Hindlimb muscle (tissue), 1 donor: ENCODE measurements at places on chromosomes 1 and 21. TPM values are rescaled to one million over a fixed set of nuclear protein-coding genes. Genes with fewer than 3 reads are reported as not detected.

DNA sequence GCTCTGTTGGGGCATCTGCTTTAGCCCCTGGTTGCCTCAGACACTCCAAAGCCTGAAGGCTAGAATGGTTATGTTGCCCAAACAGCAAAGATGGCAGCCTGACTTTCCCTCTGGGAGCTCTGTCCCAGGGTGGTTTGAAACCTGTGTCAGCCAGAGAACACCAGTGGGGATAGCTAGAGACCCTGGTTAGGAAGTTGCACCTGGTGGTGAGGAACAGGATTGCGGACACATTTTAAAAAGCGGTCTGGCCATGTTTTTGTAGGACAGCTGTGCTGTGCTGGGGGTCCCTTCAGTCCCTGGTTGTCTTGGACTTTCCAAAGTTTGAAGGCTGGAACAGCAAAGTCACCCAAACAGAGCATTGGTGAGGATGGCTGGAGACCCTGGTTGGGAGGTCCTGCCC, 87.8 kb downstream of the DNM3 start:
- no peak for DNase-seq

- peak; percentile 42 for DNase-seq
Observed at GRCh38 chr21:36425286-36425685, 40.1 kb downstream of the CHAF1B start.

GRCh38 chr1:208433086-208433485, 188.9 kb upstream of the PLXNA2 start:
- no peak for DNase-seq

DNA sequence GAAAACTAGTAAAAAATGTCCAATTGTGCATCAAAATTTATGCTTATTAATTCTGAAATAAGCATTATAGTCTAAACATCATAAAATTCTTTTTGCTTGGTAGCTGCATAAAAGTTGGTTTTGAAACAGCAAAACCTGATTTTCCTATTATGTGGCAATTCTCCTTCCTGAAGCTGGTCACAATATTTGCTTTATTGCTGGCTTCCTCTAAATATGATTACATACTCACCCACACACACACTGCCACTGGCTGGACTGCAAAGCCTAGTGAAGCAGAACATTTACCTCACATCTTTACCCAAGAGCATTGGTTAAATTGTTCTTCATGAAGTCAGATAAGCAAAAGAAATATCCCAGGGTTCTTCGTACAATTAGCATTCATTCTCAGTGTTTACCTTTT, 103.0 kb downstream of the NR5A2 start:
- DNase-seq, result no peak

- DNase-seq, result no peak
Observed at GRCh38 chr1:77506771-77507170, 175.7 kb downstream of the ZZZ3 start.

DNA sequence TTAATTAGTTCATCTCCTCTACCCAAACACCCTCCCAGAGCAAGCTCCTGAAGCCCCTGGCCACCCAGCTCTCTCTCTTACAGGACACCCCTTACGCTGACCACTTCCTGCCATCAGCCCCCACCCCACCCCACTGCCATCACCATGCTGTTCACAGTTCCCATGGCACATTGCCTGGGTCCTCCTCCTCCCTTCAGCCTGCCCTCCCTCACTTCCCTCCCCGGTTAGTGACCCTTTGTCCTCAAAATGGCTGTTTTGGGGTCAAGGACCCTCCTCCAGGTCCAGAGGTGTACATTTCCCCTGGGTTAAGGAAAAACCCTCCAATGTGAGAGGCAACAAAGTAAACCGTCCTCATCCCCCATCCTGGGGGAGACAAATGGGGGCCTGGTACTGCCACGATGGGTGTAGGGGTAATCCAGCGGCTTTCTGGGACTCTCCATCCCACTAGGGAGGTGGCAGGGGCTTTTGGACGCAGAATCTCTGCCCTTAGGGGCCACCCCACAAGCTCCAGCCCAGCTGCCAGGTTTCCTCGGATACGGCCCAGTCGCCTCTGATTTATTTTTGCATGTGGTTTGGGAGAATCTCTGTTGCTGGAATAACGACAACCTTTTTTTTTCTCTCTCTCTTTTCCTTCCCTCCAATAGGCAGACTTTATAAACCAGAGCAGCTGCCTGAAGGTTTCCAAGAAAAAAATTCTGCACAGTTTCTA, 8.5 kb downstream of the CAMK2N1 start:
- DNase-seq, result no peak

Gene FOXO6
- 15.0 TPM for polyA plus RNA-seq

Gene OXCT2
- 0.37 TPM for polyA plus RNA-seq

Gene LCE1C
- polyA plus RNA-seq, result not detected

Gene SPATA21
- 0.30 TPM for polyA plus RNA-seq

GRCh38 chr1:9652379-9653209, 1.1 kb downstream of the PIK3CD start:
- DNase-seq, result no peak

GRCh38 chr1:183185941-183186490, at the start of gene LAMC2:
Gene LAMC2 (plus strand): TSS chr1:183186264. CDS start chr1:183186353, 89 bp downstream.
- DNase-seq, result no peak

GRCh38 chr1:116382321-116382720, 9.3 kb downstream of the ATP1A1 start:
- DNase-seq, result no peak

DNA sequence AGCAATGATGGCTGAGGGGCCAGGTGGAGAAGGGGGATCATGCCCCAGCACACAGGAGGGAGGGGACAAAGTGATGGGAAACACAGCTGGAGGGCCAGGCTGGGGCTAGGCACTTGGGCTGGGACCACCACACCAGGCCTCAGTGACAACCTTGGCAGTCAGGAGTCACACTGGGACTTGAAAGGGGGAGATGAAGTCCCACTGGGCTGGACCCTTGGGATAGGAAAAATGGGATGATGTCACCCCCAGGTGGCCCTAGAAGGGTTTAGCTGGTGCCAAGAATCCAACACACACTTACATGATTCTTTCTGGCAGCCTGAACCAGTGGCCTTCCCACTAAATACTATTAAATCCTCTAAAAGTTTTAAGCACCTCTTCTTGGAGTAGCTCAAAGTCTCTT, 17.1 kb downstream of the ZBTB17 start:
- DNase-seq, result no peak

GRCh38 chr1:215584389-215584788, 17.3 kb downstream of the KCTD3 start:
- DNase-seq, result no peak

- DNase-seq, result no peak
Observed at GRCh38 chr1:45827256-45827655, 23.8 kb downstream of the MAST2 start.

DNA sequence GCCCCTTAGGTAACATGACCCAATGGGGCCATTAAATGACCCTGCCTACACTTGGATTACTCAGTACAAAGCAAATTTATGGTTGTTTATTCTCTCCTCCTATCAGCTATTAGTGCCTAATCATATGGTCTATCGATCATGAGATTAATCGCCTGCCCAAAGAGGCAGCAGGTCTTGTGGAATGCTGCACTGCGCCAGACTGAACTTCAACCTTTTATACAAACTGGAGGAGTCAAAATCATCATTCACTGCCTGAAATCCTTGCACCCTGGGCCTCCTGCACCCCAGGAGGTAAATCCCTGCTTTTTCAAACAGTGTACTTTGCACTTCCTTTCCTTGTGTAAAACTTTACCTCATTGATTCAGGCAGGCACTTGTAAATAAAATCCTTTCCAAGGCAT, 69.7 kb downstream of the NFIA start:
- no peak for DNase-seq

DNA sequence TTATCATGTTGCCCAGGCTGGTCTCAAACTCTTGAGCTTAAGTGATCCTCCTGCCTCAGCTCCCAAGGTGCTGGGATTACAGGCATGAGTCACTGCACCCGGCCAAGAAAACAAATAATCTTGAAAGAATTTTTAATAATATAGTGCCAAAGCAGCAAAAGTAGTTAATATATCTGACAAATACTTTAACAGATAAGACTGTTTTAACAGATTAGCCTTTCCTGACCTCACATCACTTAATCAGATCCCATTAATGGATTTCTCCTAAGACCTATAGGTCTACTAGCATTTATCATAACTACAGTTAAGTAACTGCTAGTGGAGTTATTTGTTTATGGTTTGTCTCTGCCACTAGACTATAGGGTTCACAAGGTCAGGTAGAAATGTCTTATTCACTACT, 61.1 kb upstream of the HP1BP3 start:
- DNase-seq, result no peak

DNA sequence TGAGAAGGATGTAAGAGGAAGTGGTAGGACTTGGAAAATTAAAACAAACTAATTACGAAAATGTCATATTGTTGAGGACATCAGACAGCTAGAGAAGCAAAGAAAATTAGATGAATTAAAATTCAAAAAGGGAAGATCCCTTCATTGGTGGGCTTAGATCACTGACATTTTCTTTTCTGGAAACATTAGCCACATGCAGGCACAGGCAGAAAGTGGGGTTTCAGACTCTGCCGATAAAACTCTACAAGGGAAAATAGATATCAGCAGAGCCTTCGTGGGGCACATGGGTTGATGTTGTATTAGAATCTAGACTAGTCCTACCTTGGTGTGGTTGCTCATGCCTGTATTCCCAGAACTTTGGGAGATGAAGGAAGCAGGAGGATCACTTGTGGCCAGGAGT, 12.4 kb upstream of the RGS1 start:
- DNase-seq, result no peak

GRCh38 chr1:45493116-45493697, 2.2 kb upstream of the TESK2 start:
- peak; percentile 46 for DNase-seq

Gene S100B
- 10.1 TPM for polyA plus RNA-seq

Gene C1QC
- polyA plus RNA-seq, result 50.3 TPM

- DNase-seq, result no peak
Observed at GRCh38 chr1:226666692-226667091, 72.4 kb downstream of the ITPKB start.

DNA sequence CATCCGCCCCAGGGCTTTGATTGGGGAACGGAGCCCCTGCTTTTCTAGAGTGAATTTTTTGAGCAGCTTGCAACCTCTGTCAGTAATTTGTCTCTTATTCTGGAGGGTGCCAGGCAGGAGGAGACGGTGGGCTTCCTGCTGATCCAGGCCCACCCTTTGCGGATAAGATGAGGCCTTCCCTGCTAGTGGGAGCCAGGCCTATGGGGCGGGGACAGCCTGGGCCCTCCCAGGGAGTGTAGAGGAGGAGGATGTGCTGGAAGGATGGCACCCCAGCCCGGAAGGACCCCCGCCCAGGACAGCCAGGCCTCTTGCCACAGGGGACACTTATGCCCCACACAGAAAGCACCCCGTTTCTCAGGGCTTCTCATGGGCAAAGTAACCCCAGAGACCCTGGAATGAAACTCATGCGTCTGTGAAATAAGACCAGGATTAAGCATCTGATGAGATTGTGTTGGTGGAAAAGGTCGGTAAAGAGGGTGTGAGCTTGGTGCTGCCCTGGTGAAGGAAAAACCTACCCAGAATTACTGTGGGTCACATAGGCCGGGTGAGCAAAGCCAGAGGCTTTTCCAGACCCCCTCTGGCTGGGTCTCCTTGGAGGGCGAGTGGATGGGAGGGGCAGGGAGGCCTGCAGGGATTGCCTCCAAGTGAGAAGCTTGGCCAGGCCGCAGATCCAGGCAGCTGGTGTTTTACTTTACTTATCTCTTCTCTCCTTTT, 118.7 kb downstream of the SIK1 start:
- no peak for DNase-seq

DNA sequence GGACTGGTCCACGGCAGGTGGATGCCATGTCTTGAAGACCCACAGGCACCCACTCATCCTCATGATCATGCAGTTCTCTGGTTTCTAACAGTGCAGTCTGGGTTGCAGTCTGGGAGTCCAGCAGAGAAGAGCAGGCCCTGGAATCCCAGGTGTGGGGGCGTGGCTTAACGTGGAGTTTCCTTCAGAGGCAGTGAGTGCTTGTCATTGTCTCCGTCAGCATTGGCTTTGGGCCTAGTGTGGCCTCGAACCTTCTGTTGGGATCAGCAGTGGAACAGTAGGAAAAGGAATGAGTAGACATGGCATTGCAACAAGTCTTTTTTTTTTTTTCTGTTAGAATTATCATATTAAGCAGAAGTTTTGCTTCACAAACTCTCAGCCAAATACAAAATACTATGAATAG, 12.8 kb downstream of the LGALS8 start:
- no peak for DNase-seq

- no peak for DNase-seq
Observed at GRCh38 chr1:145804235-145805045, 19.5 kb downstream of the RNF115 start.

- DNase-seq, result no peak
Observed at GRCh38 chr1:51498924-51499323, 20.1 kb downstream of the EPS15 start.

Gene YIPF1
- 14.4 TPM for polyA plus RNA-seq

Gene IVL
- polyA plus RNA-seq, result 0.36 TPM

Gene AADACL4
- polyA plus RNA-seq, result 0.13 TPM

GRCh38 chr1:62198069-62198780, 3.6 kb downstream of the L1TD1 start:
- no peak for DNase-seq

DNA sequence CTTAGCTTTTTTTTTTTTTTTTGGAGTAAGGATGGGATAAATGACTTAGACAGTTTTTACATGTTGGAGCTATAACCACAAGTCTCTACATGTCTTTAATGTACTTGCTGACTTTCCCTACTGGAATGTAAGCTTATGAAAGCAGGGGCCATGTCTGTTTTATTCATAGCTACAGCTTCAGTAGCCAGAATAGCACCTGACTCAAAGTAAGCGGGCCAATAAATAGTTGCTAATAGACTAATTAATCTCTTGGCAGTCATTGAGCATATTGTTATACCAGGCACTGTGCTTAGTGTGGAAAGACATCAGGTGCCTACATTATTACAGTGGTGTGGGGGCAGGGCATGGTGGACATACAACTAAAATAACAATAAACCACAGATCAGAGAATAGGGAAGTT, 84.4 kb upstream of the HOOK1 start:
- DNase-seq, result no peak

GRCh38 chr1:202462342-202463076, 114.0 kb downstream of the PPP1R12B start:
- no peak for DNase-seq

DNA sequence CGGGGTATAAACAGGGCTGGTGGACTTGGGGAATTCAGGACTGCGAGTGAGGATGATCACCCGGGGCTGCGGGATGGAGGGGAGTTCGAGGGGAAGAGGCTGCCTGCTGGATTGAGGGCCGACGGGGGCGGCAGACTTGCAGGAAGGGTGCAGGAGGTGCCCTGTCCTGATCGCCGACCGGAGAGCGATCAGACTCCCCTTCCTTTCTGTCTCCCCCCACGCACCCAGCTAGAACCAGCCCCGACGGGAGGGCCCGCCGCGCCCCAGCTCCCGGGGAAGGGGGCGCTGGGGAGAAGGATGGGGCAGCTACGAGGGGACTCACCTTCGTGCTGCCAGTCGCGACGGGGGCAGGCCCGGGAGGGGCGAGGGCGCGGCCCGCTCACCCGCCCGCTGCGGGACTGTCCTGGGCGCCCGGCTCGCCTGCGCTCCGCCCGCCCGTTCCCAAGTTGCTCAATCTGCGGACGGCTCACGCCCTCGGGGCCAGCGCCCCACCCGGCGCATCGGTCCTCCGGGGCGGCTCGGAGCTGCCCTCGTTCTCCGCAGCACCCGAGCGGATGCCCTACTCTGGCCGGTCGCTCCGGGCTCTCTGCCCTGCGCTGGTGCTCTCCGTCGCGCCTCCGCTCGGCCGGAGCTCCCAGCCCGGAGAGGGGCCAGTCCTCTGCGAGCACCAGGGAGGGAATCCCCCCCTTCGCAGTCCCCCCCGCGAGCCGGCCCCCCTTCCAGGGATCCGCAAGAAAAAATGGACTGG, at the start of gene RSPO1:
Gene RSPO1 (minus strand): TSS at position 649 of the 748 bp plus-strand sequence. CDS start 5,231 bp downstream, outside the sequence.
- peak; percentile 6 for DNase-seq
